IPS DF 19.7 (cell line): ENCODE measurements at places on chromosomes 2 and 18.
A peak's percentile ranks its signal among the peaks of the same experiment; 100 is the strongest.

DNA sequence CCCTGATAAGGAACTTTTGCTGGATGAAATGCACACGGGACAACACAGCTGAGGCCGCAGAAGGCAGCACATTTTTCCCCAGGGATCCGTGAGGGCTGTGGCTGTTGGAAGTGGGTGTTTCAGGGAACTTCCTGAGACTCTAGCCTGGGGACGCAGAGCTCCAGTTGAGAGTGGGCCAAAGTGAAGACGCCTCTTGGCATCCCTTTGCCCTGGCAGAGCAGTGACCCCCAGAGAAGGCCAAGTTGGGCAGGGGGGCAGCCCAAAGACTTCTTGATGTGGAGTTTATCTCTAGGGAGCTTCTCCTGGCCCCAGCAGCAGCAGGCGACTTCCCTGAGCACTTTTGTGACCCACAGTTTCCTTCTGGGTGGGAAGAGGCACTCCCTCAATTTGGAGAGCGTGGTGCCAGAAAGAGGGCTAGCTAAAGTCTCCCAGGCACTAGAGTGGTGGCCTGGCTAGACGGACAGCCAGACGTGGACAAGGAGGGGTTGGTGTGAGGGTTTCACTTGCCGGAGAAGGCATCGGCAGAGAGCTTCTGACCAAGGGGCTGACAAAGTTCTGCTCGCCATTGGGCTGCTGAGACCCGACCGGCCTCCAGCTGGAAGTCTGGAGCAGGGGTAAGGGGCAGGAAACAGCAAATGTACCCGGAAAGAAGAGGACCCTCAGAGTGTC, 108.8 kb downstream of the ACKR3 start:
- no peak for DNase-seq

- DNase-seq = peak; percentile 91
Observed at GRCh38 chr2:171316220-171316619, 117.6 kb downstream of the METTL8 start.

GRCh38 chr2:241812730-241813643, 4.0 kb downstream of the NEU4 start:
- DNase-seq = no peak

- no peak for DNase-seq
Observed at GRCh38 chr2:239223310-239224198, 177.3 kb downstream of the HDAC4 start.

DNA sequence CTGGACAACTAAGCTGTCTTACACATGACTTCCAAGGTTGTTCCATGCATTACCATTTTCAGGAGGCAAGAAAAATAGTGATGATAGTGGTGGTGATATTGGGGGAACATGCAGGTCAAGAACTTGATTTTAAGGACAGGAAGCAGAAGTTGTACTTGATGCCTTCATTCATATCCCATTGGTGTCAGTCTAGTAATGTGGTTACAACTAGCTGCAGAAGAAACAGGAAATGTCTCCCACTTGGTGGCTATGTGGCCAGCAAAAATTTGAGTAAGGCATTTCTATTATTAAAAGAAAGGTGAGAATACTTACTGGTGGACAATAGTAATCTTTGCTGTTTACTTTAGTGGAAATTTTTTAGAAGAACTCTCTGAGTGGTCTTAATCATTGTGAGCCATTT, 103.4 kb downstream of the ALMS1 start:
- no peak for DNase-seq

- DNase-seq = no peak
Observed at GRCh38 chr2:59727121-59727590, 826.3 kb downstream of the BCL11A start.

- DNase-seq = no peak
Observed at GRCh38 chr2:191942090-191942738, 95.3 kb upstream of the CAVIN2 start.

DNA sequence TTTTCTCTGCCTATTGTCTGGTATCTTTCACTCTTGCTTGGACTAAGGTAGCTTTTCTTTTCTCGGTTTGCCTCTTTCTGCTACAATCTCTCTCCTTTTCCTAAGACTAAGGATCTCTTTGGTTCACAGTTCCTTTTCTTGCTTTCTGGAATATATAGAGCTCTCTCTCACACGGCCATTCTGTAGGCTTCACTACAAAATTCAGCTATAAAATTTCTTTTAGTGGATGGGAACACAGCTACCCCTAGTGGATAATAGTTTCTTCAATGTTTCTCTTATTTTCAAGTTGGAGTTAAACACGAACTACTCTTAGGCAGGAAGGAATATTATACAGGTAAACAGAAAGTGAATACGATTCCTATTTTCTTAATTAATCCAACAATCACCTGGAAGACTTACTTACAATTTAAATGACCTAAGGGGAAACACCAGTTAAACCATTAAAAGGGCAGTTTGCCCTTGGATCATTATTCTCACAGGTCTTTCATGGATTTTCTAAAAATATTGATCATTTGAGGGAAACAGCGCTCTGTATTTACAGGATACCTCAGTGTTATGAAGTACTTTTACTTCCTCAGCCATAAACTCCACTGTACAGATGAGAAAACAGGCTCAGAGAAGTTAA, 140.5 kb downstream of the LRP2 start:
- DNase-seq = no peak

- no peak for DNase-seq
Observed at GRCh38 chr18:65990944-65991708, 240.3 kb downstream of the CDH7 start.

GRCh38 chr18:79356435-79356834, 39.3 kb upstream of the NFATC1 start:
- no peak for DNase-seq

DNA sequence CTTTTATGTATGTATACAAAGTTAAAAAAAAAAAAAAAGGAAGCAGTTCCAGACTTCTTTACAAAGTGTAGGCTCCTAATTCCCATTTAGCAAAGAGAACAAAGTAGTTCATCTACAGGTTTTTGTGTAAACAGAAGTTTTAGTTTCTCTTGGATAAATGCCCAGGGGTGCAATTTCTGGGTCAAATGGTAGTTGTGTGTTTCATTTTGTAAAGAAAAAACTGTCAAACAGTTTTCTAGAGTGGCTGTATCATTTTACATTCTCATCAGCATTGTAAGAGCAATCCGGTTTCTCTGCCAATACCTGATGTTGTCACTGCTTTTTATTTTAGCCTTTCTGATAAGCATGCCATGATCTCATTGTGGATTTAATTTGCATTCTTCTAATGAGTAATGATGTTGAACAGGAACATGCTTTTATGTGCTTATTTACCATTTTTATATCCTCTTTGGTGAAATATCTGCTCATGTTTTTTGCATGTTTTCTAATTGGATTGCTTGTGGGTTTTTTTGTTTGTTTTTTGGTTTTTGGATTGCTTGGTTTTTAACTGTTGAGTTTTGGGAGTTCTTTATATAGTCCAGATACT, 16.6 kb upstream of the PSME4 start:
- DNase-seq = no peak

- no peak for DNase-seq
Observed at GRCh38 chr2:218169757-218170546, 3.2 kb upstream of the CXCR1 start.

GRCh38 chr2:204890680-204891079, 345.4 kb downstream of the PARD3B start:
- no peak for DNase-seq

DNA sequence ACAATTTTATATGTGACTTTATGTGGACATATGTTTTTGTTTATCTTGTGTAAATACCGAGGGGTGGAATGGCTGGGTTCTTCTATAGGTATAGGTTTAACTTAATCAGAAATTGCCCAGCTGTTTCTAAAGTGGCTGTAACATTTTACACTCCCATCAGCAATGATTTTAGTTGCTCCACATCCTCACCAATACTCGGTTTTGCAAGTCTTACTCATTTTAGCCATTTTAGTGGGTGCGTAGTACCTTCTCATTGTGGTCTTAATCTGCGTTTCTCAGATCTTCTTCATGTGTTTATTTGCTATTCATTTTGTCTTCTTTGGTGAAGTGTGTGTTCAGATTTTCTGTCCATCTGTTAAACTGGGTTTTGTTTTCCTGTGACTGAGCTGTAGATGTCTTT, 95.4 kb upstream of the BCL2L11 start:
- DNase-seq = no peak

DNA sequence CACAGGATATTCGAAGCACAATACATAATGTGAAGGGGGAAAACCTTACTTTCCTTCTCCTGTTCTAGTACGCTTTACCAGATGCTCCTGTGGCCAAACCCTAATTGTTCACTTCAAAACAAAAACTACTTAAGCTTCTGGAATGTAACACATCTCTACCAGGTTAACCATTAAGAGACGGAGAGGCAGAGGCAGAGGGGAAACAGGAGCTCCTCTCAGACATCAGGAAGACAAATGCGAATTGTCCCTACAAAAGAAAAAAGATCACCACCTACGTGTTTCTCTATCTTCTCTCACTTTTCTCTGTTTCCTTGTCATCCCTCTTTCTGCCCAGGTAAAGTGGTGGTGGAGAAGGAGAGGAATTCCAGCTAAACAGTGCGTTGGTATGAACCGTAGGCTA, 266.8 kb downstream of the NRXN1 start:
- no peak for DNase-seq

DNA sequence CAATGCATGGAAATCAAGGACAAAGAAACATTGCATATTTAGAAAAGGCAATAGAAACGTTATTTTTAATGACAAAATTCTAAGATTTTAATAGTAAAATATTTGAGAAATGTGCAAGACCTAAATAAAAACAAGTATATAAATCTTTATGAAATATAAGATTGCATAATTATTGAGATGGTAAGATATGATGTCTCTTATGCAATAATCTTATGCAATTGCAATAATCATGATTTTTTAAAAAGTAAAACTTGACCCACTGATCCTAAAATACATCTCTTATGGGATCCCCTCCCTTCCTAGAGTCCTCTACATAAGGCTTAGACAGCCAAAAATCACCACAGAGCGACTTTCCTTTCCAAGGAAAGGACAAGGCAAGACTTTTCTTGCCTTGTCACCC, 249.0 kb downstream of the DOK6 start:
- DNase-seq = no peak

- DNase-seq = no peak
Observed at GRCh38 chr2:30677231-30677630, 130.0 kb downstream of the CAPN13 start.

DNA sequence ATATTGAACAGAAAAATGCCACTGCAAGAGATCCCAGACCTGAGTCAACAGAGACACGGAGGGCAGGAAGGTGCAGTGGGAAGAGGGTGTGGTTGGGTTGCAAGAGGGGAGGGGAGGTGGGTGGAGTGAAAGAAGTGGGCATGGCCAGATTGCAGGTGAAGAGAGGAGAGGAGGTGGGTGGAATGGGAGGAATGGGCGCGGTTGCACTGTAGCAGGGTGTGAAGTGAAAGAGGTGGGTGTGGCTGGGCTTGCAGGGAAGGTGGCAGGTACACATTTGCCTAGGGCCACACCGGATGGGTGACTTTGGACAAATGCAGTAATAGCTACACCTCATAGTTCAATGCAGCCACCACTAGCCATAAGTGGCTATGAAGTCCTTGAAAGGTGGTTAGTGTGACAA, 71.1 kb downstream of the DOCK10 start:
- peak; percentile 42 for DNase-seq

- no peak for DNase-seq
Observed at GRCh38 chr2:10047616-10048500, 4.5 kb downstream of the KLF11 start.

DNA sequence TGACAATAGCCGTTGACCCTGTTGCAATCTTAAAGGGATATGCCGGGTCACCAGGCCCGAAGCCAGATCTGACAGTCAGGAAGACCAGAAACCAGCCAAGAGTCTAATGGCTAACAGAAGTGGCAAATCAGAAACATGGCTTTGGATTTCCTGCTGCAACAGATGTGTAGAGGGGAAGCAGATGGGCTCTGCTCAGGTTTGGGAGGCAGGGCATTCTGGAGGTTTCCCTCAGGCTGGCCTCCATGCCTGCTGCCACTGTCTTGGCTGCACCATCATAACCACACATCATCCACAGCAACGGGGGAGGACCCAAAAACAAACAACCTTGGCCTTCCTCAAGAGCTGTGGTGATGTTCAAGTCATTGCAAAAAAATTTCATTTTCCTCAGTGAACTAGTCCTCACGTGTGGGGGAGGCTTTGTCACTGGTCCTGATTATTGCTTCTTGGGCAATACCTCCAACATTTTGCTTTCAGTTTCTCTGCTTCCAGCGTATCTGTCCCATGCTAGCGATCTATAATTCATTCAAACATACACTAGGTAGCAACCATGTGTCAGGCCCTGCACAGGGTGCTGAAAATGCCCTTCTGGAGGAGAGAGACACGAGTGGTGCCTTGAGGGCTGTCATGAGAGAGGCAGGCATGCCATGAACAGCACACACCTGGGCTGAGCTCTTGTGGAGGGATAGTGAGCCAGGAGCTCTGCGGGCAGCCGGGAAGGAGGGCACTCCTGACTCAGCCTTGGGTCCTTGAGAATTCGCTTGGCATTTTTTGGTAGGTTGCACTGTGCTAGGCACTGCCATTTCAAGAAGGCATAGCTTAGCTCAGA, 48.2 kb upstream of the LGALSL start:
- no peak for DNase-seq

GRCh38 chr2:165645930-165646831, 147.9 kb downstream of the GALNT3 start:
- no peak for DNase-seq

DNA sequence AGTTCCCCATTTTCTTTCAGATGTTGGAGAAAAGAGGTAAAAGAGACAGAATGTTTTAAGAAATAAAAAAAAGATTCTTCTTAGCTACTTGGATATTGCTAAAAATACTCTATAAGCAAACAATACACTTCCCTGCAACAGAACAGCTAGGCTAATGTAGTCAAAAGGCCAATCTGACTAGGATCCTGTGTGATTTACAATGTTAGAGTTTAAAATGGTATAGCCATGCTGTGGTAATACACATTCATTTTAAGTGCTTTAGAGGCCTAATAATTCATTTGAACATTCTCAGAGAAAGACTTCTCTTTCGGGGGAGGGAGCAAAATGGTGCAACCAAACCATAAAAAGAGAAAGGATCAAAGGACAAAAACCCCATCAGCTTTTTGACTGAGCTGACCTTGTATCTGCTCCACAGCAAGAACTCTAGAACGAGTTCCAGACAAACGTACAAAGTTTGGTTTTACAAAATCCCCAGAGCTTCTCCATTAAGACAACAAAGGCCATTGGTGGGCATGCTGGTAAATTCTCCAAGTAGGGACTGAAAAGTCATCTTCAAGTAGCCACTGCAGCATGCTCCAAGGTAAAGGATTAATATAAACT, 200.2 kb downstream of the STK39 start:
- no peak for DNase-seq

GRCh38 chr2:175855794-175856453, 146.1 kb downstream of the LNPK start:
- DNase-seq = no peak

DNA sequence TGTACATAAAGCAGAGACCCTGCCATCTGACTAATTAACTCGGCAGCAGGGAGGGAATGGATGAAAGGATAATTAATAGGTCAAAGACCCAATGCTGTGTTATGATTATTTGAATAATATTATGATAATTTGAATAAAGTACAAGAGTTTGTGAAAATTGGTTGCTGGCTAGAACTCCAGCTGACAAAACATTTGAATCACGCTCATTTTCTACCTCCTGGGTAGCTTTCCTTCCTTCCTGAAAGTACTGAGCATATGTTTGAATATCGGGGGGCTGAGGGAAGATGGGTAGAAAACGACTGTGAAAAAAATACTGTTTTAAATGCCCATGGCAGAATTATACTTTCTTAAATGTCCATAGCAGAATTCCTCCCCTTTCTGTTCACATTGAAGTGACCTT, 243.6 kb upstream of the RBMS1 start:
- no peak for DNase-seq
